ENCODE measurements at places on chromosomes 1 and 21. TPM values are rescaled to one million over a fixed set of nuclear protein-coding genes. Genes with fewer than 3 reads are reported as not detected.

GRCh38 chr1:167643441-167643840 is 13.4 kb downstream of the RCSD1 start:
- ATAC-seq: peak; percentile 97

DNA sequence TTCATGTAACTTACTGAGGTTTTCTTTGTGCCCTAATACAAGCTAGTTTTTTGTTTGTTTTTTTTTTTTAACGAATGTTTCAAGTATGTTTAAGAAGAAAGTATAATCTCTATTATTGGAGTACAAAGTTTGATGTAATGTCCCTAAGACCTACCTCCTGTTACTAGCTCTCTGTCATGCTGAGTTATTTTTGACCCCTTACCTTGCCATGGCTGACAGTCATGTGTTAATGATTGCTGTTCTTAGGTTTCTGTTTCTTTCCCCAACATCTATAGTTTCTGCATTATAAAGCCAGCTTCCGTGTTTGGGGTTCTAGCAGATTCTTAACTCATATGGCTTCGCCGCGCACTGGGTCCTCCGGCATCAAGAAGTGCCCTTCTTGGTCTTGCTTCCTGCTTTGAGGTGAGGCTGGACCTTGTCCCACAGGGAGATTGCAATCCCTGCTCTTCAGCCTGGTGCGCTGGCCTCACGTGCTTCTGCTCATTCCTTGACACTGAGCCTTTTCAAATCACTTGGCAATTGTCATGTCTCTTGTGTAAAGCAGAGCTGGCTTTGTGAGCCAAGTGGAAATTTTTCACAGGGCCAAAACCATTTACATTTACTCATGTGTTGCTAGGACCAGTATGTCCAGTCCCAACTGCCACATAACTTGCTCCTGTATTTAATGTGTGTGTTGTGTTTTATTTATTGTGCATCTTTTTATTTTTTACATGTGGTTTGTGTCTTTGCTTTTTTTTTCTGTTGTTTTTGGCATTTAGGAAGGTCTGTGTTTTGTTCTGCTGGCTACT is 135.0 kb upstream of the COL6A1 start:
- peak; percentile 82 for ATAC-seq

- ATAC-seq: peak; percentile 6
Measured at GRCh38 chr1:9239622-9240401, 5.2 kb downstream of the H6PD start.

DNA sequence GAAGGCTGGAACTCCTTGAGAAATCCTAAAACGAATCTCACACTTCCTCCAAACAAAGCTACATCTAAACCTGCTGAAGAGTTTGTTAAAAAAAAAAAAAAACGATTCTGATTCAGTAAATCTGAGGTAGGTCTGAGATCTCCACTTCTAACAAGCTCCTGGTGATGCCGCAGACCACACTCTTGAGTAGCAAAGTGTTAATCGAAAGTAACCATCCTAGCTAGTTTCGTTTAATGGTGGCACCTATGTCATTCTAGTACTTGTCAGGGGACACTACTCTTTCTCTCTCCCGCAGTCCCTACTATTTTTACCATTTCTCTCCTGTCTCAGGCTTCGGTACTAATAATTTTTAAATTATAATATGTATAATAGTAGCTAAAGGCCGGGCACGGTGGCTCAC is 2.1 kb downstream of the CLCC1 start:
- ATAC-seq: no peak

DNA sequence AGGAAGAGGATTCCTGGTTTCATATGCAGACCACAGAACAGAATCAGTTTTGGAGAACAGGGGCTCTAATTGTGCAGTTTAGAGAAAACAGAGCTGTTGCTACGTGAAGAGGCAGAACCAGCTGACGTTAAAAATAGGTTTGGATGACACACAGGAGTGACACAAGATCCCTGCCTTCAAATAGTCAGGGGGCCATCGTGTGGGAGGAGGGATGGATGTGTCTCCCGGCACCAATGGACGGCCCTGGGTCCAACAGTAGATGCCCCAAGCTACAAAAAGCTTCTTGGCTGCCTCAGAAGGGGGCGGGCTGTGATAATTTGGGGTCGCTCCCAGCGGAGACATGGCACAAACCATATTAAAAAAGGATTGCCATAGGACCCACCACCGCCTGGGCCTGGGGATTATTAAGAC is 87.8 kb downstream of the MRPL37 start:
- ATAC-seq: peak; percentile 49

Gene C1orf53
- total RNA-seq: 40.9 TPM
